ENCODE measurements at places on chromosomes 1 and 21. TPM values are rescaled to one million over a fixed set of nuclear protein-coding genes. Genes with fewer than 3 reads are reported as not detected.

GRCh38 chr1:182677397-182678098, 6.8 kb downstream of the RGS8 start:
- no peak for DNase-seq

- DNase-seq = no peak
These were observed 183.5 kb downstream of the RUNX1 start for GRCh38 chr21:34865400-34866241.

DNA sequence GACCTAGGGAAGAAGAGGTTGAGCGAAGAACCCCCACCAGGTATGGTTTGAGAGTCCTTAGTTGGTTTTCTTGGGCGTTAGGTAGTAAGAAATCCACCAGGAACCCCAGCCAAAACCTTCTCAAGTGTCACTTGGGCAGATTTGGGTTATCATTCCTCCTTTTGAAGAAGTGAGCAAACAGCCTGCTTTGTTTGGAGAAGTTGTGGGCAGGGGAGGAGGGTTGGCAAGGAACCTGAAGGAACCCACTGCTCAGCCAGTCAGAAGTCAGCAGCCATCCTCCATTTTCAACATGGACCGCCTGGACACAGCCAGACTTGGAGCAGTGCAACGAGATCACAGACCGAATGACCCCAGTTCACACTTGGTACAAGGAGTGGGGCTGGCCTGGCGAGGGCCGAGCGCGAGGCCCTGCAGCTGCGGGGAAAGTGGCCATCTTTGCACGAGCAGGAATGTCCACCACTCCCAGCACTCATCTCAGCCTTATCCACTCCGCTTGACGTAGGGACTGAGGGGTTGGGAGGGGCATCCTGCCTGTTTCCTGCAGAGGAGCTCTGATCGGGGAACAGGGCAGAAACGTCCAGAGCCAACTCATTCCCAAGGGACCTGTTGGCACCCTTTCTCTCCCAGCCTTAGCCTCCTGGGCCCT, 7.2 kb downstream of the ADPRS start:
- no peak for DNase-seq

DNA sequence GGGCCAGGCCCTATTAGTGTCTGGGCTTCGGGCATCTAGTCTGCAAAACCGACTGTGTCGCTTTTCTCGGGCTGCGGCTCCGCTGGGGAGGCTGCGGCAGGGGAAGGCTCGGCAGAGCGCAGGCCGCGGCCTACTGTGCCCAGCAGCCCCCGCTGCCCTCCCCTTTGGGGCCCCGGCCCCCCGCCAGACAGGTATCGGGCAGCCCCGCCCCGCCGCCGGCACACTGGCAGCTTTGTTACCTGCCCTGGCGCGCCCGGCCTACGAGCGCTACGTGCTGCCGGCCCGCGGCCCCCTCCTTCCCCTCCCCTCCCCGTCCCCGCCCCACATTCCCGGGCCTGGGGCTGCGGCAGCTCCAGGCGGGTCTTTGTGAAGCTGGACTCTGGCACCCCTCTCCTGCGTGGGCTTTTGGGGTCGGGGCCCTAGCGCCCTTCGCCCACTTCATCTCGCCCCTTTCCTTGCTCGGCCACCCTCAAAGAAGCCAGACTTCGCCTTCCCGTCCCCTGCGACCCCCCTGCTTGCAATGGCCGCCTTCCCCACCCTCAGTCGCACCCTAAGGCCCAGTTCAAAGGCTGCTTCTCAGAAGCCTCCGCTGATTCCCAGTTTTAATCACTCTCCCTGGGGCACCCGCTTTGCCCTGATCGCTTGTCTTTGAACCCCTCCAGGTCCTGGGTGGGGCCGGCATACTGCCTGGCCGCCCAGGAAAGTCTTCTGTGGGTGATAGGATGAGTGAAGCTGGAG, 48.9 kb upstream of the SLC2A1 start:
- no peak for DNase-seq

The OR2T33 gene
- total RNA-seq = not detected

DNA sequence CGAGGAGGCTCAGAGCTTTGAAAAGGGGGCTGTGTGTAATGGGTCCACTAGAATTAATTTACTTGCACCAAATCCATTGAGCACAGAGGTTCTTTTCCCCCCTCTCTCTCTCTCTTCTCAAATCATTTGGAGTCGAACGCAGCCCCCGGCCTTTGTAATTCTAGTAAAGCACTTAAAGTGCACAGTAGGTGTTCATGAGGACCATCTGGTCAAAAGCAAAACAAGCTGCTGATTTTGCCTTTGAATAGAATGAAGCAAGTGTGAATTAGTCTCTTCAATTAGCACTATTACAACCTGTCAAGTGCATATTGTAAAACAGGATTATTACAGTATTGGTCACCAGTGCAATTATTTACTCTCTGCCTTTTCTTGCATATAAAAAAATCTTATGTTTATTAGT, 259.9 kb downstream of the FAF1 start:
- no peak for DNase-seq

DNA sequence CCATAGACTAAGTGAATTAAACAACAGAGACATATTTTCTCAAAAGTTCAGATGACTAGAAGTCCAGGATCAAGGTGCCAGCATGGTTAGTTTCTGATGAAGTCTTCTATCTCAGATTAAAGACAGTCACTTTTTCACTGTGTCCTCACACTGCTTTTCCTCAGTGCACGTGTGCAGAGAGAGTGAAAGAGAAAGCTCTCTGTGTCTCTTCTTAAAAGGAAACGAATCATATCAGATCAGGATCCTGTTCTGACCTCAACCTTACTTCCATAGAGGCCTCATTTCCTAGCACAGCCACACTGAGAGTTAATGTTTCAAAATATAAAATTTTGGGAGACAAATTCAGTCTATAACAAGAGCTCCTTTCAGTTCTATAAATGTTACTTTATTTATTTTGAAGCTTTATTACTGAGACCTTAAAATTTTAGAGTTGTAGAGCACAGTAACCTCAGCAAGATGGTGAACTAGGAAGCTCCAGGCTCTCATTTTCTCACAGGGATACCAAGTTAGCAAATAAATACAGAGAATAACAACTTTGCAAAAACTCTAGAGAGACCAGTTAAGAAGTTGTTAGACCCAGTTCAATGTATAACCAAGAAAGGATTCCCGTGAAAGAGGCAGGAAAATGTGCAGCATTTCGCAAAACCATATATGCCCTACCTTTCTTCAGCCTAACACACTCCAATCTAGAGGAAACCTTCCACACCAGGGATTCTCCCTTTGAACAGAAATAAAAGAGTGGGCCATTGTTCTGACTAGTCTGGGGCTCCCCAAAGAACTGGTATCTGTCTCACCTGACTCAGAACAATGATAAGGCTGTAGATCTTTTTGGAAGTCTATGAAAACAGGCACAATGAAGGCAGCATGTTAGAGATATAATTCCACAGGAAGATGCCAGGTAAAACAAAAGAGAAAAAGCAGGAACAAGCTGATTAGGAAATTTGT, 372.2 kb downstream of the MRPL39 start:
- no peak for DNase-seq

DNA sequence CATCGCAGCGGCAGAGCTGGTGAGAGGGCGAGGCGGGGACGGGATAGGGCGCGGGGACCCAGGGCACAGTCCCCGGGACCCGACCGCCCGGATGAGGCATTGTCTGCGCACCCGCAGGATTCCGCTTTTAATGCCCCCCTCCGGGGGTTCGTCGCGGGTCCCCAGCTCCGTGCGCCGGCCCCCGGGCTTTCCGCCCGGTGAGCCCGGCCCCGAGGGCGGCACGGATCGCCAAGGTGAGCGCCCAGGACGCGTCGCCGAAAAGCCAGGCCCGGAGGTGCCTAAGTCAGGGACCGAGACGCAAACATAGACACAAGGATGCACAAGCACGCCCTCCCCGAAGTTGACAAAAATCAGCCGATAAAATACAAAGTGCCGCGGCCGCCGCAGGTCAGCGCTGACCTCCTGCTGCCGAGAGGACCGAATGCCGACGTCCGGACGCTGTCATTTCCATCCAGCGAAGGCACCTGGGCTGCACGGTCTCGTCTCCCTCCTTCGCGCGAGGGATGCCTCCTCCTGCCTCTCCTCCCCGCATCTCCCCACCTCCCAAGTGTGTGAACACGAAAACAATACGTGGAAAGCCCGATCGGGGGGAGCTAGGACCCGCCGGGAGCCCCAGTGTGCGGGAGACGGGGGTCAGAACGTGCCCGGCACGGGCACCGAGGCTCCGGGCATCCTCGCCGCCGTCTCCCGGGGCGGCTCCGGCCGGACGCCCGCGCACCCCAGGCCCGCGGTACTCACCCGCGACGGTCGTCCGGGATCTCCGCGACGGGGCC, 101.1 kb upstream of the SOD1 start:
- DNase-seq = no peak

The SMYD2 gene
- total RNA-seq = 202 TPM

GRCh38 chr1:84143796-84144565, at the start of gene PRKACB:
TSS of gene PRKACB (plus strand) at chr1:84144271. CDS start at chr1:84144362, 91 bp downstream.
- no peak for DNase-seq

- no peak for DNase-seq
These were observed 350.2 kb downstream of the PLPP3 start for GRCh38 chr1:56229186-56229585.

DNA sequence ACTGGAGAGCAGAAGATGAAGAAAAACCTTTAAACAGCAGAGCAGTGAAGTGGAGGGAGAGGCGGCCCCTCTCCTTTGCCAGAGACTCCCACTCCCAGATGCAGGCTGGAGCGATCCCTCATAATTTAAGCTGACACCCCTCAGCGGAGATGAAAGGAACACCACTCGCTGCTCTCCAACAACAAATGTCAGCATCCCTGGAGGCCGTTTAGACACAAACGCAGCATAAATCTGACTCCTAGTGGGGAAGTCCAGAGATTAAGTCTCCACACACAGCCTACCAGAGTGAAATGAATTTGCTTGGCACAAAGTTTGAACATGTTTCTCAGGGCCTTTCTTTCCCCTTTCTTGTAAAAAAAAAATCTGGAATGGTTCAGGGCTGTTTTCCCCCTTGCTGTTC, 137.8 kb downstream of the LMX1A start:
- no peak for DNase-seq

The RAB7B gene
- total RNA-seq = 1.3 TPM

GRCh38 chr1:84896279-84896678, 3.3 kb upstream of the LPAR3 start:
- DNase-seq = no peak

DNA sequence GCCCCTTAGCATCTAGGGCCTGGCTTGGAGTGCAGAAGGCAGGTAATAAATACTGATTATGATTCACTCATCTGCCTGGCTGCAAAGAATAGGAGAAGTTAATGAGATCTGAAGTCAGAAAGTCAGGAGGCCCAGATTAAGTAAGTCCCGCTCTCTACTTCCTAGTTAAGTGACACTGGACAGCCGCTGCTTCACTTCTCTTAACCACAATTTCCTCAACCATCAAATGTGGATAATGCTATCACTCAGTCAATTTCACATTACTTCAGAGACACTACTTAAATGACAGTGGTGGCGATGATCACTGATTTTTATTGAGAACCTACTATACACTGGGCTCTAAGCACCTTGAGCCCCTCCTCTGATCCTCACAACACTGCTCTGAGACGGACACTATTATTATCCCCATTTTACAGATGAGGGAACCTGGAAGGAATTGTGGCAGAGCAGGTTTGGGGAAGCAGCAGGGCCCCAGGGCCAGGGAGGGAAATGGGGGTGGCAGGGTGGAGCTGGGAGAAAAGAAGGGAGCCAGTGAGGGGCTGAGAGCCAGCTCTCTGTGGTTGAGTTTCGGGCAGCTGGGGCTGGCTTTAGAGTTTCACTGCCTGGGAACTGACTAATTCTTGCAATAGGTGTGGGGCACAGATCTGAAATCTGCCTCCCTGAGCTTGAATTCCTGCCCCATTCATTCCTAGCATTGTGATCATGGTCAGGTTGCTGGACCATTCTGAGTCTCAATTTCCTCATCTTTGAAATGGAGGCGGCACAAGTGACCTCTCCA, 2.4 kb upstream of the E2F2 start:
- DNase-seq = no peak

GRCh38 chr1:6258675-6259074, 2.2 kb downstream of the GPR153 start:
- no peak for DNase-seq

DNA sequence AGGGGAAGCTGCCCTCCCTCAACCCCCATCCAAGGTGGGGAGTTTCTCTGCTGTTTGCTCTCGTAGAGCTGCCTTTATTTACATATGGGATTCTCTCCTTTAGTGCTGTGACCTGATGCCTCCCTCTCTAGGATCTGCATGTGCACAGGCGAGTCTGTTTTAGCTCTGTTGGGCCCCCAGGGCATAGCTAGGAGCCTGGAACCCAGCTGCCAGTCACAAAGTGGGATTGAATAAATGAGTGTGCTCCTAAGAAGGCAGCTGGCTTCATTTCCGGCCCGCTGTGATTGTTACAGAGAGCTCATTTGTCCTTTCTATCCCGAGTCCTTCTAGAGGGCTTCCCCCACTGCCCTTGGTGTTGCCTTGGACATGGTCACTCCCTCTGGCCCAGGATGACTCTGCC, 176.6 kb downstream of the GRIK3 start:
- no peak for DNase-seq

GRCh38 chr1:48677306-48678287, 99.1 kb downstream of the BEND5 start:
- DNase-seq = peak; percentile 64

- peak; percentile 7 for DNase-seq
These were observed 30.8 kb downstream of the EPHA2 start for GRCh38 chr1:16125088-16125470.

The PLA2G2D gene
- total RNA-seq = not detected

DNA sequence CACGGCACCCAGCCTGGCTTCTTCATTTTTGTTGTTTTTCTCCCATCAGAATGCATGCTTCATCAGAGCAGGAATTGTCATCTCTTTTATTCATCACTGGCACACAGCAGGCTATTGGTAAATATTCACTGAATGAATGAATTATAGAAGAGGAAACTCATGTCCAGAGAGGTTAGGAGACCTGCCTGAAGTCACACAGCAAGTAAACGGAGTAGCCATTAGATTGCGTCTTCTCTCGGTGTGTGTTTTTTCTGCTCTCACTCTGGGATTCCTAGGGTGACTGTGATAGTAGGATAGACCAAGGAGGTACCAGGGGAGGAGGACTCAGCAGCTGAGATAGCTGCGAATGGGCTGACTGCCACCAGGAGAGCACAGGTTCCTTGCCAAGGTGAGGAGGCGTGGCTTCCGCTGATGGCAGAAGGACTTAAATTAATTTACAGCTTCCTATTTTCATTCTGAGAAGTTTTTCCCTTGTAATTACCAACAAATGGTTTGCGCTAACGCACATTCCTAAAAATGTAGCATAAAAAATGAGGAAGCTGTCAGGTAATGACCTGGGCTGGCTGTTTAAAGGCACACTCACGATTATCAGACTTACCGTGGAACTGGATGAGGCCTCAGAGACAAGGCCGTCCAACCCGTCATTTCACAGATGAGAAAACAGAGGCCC, 4.5 kb upstream of the NCMAP start:
- no peak for DNase-seq

The RGS13 gene
- total RNA-seq = not detected

The LGR6 gene
- 10.7 TPM for total RNA-seq

- DNase-seq = no peak
These were observed 20.1 kb upstream of the S100A10 start for GRCh38 chr1:152013664-152014237.
